Calu3 (cell line): ENCODE measurements at places on chromosomes 12 and 14. TPM values are rescaled to one million over a fixed set of nuclear protein-coding genes. Genes with fewer than 3 reads are reported as not detected.

The TTC6 gene
- 13.4 and 13.8 TPM in 2 replicates for total RNA-seq

The CD163 gene
- not detected in 2 replicates for total RNA-seq

The AQP6 gene
- total RNA-seq: 0.86 and 0.94 TPM in 2 replicates

The TGM1 gene
- 4.5 and 7.5 TPM in 2 replicates for total RNA-seq

The CAPZA3 gene
- total RNA-seq: 0.34 and 0.45 TPM in 2 replicates

The DLK1 gene
- total RNA-seq: not detected in 2 replicates
